ENCODE measurements at places on chromosomes 5 and 9. TPM values are rescaled to one million over a fixed set of nuclear protein-coding genes. Genes with fewer than 3 reads are reported as not detected.
A peak's percentile ranks its signal among the peaks of the same experiment; 100 is the strongest.

DNA sequence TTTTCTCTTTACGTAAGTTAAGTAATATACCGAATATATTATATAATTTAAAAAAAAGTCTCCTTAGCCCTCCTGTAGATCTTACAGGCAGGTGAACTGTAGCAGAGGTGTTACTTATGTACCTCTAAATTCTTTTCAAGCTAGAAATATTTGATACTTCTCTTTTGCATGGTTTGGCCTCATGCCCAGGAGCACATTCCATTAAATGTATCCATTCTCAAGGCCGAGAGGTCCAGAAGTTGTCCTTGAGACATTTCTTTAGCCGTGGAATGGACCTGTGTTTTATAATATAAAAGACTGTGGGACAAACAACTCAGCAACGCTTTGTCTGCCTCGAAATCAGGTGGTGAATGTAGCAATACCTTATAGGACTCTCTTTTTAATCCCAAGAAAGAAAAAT lies 184.5 kb downstream of the TRIO start:
- H3K4me1 ChIP-seq = peaks cover 2% of the 10 kb centered on the region
- H3K36me3 ChIP-seq = peaks cover 13% of the 10 kb centered on the region

DNA sequence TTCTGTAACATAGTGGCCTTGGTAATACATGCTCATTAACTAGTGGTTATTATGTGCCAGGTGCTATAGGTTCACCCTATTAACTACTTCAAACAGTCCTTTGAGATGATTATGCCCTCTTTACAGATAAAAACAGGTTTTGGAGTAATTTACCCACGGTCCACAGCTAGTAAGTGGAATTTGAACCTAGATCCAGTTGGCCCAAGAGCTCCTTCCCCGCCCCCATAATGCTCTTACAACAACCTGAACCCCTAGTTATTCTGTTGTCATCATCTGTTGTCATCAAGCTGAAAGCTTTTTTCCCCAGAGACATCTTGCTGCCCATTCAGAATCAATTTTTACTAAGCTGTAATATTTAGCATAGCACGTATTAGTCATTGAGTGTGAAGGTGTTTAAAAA lies 23.2 kb downstream of the XPA start:
- no peaks in the 10 kb centered on the region for H3K4me1 ChIP-seq
- no peaks in the 10 kb centered on the region for H3K27me3 ChIP-seq
- H3K27ac ChIP-seq = no peak overlapping the region
- peaks cover 88% of the 10 kb centered on the region for H3K36me3 ChIP-seq
- DNase-seq = no peak

GRCh38 chr9:121985792-121986494 lies 107.2 kb downstream of the TTLL11 start:
- no peak overlapping the region for H3K27ac ChIP-seq
- peak; percentile 62 for DNase-seq
- no peaks in the 10 kb centered on the region for H3K36me3 ChIP-seq
- peaks cover 10% of the 10 kb centered on the region for H3K27me3 ChIP-seq

Gene NELFB
- 75.5 TPM for total RNA-seq

Gene PJA2
- total RNA-seq = 61.9 TPM

Gene GABRA1
- total RNA-seq = 0.33 TPM
